ENCODE measurements at places on chromosomes 11 and 22.

- DNase-seq = no peak
Observed at GRCh38 chr22:17569971-17570511, 6.7 kb downstream of the SLC25A18 start.

DNA sequence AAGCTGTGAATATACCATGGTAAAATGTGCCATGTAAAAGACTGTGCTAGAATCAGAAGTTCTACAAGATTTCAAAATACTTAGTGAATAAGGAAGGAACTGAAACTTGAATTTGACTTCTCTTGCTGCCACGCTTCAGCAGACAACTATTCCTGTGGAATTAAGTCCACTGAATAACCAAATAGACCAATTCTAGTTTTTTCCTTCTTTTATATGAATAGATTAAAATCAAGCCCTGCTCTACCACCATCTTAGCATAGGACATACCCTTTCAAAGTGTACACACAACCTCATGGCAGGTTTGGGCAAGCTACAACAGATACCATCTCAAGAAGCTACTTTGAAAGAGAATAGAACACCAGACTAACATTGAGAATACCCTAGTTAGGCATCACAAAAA, 23.4 kb upstream of the CLNS1A start:
- no peak for DNase-seq

GRCh38 chr22:17928391-17928790, 96.0 kb downstream of the MICAL3 start:
- no peak for DNase-seq

DNA sequence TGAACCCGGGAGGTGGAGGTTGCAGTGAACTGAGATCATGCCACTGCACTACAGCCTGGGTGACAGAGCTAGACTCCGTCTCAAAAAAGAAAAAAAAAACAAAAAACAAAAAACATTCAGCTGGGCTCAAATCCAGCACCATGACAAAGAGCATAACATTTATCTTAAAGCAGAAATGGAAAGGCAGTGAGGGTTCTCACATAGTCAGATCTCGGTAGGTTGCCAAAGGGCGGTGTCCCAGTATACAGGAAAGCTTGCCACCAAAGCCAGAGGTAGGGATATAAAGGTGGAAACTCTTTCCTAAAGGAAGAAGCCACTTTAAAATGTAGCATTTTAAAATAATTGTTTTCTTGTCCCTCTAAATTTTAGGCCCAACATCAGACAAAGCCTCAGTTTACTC, 22.4 kb upstream of the CAPRIN1 start:
- no peak for DNase-seq

DNA sequence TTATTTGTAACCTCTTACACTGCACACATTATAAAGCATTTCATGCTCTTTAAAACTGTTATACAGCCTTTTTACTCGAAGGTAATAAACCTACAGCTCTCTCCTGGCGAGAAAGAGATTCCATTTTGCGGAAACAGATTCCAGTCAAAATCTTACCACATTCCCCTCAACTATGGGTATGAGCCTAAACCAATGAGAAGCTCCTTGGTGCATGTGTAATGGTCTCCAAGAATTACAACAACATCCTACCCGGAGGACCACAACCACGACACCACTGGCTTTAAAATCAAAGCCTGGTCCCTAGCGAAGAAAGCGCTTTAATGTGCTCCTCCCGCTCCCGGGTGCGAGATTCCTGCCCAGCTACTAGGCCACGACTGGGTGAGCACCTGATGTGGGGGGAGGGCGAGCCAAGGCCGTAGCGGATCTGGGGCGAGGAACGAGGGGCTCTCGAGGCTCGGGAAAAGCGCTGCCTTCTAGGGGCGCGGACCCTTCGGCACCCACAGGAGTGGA, 821 bp downstream of the CELF1 start:
- DNase-seq = no peak

DNA sequence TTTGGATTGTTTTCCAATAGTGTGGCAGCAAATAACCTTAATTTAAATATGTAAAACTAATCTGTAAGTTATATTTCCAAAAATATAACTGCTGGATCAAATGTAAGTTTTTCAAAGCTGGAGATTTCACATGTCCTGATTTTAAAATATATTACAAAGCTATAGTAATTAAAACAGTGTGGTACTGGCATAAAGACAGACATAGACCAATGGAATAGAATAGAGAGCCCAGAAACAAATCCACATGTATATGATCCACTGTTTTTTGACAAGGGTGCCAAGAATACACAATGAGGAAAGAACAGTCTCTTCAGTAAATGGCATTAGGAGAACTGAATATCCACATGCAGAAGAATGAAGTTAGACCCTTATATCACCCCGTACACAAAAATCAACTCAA, 4.0 kb downstream of the OR4X2 start:
- DNase-seq = no peak

DNA sequence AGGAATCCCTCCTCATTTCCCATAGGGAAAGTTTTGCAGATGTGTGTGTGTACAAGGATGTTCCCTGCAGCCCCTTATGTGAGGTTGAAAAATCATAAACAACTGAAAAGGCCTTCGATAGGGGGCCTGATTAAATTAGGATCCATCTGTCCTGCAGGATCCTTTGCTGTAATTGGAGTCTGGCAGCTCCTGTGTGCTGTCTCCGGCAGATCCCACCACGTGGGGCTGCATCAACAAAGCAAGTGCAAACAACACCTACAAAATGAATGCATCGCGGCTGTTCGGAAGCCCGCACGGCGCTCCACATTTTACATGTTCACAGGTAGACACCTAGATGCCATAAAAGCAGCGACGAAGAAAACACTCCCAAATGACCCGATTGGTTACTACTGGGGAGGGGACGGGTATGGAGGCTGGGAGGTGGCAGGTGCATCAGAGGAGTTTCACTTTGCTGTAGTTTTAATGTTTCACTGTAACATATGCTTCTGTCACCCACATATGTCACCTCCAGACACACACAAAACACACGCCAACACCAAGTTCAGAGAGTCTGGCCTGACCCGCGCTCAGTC, 52.2 kb downstream of the NFAM1 start:
- no peak for DNase-seq
